ENCODE measurements at places on chromosomes 5 and 9.

- no peak for DNase-seq
These were observed 78.1 kb downstream of the MACROH2A1 start for GRCh38 chr5:135320718-135321484.

DNA sequence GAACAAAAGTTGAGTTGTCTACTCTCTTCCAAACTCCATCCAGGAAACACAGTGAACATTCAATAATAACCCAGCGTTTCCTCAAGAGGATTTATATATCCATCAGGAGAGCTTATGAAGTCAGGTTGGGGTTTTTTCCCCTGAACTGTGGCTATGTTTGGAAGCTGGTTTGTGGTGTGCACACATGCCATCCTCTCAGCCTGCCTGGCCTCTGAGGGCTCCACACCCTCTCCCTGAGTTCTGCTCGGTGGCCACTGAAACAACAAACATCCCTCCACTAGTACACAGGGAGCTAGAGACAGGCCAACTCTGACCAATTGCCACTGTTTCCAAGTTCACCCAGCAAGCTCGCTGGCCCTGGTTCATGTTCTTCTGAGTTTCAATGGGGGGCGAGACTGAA lies 35.7 kb downstream of the SMIM23 start:
- DNase-seq: no peak

GRCh38 chr9:76693912-76694311 lies 70.3 kb upstream of the PCA3 start:
- no peak for DNase-seq

DNA sequence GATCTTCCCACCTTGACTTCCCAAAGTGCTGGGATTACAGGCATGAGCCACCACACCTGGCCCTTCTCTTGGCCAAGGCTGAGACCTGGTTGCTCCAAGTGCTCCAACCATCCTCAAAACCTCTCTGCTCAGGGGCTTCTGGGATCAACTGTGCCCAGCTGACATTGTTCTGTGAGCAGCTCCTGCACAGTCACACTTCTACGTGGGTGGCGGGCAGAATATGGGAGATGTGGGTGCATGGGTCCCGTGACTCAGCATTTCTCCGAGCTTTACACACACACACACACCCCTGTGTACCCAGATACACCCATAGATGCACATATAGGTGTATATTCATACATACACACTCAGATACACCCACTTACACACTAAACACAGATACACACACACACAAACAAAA lies 10.5 kb upstream of the MYORG start:
- no peak for DNase-seq

Data from foreskin keratinocyte (primary cell).